Mucosa of descending colon (tissue), 3 donors: ENCODE measurements at places on chromosomes 6 and 20. TPM values are rescaled to one million over a fixed set of nuclear protein-coding genes. Genes with fewer than 3 reads are reported as not detected.

VSX1 gene
- 0.22 TPM for total RNA-seq

- DNase-seq, result no peak
Measured at GRCh38 chr6:88567696-88568095, 395.7 kb downstream of the RNGTT start.

DUSP15 gene
- total RNA-seq, result not detected

TLDC2 gene
- 30.0 TPM for total RNA-seq

- no peak for DNase-seq
Measured at GRCh38 chr6:114346451-114346850, 3.6 kb upstream of the HS3ST5 start.

DNA sequence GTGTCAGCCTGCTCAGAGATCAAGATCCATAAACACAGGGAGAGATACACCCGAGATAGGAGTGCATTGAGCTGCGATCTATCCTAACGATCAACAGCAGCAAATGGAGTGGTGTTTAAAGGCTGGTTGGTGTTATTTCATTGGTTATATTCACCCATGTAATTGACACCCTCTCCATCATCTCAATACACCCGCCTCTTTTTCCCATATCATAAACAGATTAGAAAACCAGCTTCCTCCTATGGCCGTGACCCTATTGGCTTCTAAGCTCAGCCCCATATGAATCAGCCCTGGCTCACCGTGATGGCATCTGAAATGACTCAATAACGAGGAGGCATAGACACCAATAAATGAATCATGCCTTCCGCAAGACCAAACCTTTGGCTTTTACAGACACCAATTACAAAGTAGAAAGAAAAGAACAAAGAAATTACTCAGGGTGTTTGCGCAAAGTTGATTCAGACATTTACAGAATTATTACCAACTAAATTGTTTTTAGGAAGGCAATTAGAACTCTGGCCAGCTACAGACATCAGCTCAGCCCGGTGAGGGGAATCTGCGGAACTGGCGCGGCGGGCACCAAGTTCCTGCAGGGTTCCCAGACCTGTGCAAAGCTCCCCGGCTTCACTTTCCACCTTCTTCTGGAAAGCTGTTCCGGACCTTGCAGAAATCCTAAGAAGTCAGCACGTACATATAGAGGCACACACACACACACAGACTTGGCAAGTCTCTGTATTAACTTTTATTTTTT lies 11.5 kb downstream of the PMEPA1 start:
- DNase-seq, result peak; percentile 62

- DNase-seq, result no peak
Measured at GRCh38 chr6:127630800-127631199, 53.8 kb downstream of the C6orf58 start.

DNA sequence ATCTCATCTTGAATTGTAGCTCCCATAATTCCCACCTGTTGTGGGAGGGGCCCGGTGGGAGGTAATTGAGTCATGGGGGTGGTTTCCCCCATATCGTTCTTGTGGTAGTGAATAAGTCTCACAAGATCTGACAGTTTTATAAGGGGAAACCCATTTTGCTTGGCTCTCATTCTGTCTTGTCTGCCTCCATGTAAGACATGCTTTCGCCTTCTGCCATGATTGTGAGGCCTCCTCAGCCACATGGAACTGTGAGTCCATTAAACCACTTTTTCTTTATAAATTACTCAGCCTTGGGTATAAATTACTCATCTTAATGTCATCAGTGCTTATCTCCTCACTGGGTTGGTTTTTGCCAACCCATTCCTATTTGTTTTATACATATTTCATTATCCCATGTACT lies 142.0 kb upstream of the GMDS start:
- no peak for DNase-seq
